ENCODE measurements at places on chromosomes 2 and 18.

DNA sequence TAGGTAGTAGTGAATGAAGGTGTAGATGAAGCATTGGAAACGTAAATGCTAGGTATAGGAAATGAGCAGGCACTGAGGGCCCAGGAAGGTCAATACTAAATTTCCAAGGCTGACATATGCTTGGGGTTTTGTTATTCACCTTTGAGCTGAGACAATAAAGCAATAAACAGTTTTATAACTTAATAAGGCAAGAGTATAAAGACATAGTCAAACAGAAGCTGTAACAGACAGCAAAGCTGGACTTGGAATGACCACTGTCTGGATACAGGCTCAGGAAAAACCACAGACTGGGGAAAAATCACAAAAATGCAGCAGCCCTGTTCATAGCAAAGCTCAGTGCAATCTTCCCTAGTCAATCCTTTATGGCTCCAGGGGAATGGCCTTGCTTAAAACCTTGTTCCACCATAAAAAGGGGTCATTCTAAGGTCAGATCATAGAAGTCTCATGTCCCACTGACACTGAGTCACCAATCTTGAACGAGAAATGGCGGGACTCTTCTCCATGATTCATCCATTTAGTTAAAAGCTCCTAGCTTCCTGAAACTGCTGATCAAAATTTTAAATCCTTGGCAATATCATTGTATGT lies 493.3 kb downstream of the CMPK2 start:
- no peak for DNase-seq

- no peak for DNase-seq
These were observed 43.0 kb downstream of the PTPN2 start for GRCh38 chr18:12841070-12841469.

GRCh38 chr2:11127761-11128160 lies 27.5 kb upstream of the SLC66A3 start:
- no peak for DNase-seq

GRCh38 chr2:50556934-50557575 lies 474.9 kb downstream of the NRXN1 start:
- DNase-seq = no peak

DNA sequence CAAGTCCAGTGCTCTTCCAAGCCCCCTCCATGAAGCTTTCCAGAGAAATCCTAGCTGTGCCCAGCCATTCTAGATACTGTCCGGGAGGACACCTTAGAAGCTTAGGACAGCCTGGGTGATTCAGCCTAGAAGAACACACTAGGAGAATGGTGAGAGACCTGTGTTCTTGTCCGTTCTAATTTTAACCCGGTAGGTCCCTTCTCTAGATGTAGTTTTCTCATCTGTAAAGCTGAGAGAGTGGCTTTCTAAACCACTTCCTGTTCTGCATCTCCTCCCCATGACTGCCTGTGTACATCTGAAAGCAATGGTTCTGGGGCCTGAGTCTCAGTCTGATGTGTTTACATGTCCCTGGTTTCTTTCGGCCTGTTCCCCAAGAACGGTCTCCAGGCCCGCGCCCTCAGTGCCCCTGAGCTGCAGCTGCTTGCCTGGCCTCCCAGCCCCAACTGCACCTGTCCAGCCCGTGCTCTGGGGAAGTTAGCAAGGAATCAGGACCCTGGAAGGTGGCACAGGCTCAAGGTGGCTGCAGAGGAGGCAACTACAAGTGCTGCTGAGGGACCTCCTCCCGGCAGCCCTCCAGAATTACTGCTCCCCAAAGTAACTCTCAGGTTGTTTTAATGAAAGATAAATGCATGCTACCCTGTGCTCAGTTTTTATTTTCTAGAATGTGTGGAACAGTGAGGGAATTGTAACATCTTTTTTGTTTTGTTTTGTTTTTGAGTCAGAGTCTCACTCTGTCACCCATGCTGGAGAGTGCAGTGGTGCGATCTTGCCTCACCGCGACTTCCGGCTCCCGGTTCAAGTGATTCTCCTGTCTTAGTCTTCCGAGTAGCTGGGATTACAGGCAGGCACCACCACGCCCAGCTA lies 105.9 kb downstream of the LBH start:
- DNase-seq = no peak

- DNase-seq = no peak
These were observed 210.3 kb upstream of the ETAA1 start for GRCh38 chr2:67186871-67187270.

- no peak for DNase-seq
These were observed 558 bp upstream of the CYP26B1 start for GRCh38 chr2:72148003-72148836.

DNA sequence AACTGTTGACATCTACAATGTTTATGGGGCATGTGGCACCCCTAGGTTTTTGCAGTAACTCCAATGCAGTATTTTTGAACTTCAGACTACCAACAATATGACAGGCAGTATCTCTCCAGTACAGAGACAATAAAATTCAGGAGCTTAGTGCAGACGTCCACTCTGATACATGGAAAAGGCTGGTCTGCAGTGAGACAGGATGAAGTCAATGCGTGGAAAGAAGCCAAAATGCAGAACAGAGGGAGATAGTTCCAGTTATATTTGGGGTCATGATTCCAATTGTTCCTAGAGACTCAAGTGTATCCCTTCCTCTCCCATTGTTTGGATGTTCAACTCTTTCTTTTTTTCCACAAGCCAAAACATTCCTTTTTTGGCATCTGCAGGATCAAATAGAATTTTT lies 18.7 kb upstream of the SMAD2 start:
- peak; percentile 59 for DNase-seq

DNA sequence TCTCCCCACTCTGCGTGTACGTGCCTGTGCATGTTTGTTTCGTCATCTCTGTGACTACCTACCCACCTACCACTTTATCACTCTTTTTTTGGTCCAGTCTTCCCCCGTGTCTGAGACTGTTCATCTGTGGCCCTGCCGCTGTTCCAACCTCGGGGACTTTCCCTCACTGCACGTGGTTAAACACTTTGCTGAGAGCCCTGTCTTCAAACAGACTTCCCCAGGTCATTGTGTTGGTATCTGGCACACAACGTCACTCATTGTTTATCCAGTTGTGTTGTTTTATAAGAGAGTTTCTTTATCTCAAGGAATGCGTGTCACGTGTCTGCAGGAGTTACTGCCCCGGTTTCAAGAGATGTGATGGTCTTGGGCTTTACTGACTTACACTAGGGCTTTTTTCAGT lies 262.0 kb upstream of the RASGRP3 start:
- DNase-seq = no peak

GRCh38 chr2:131801210-131801744 lies 273.6 kb downstream of the CCDC74A start:
- no peak for DNase-seq

DNA sequence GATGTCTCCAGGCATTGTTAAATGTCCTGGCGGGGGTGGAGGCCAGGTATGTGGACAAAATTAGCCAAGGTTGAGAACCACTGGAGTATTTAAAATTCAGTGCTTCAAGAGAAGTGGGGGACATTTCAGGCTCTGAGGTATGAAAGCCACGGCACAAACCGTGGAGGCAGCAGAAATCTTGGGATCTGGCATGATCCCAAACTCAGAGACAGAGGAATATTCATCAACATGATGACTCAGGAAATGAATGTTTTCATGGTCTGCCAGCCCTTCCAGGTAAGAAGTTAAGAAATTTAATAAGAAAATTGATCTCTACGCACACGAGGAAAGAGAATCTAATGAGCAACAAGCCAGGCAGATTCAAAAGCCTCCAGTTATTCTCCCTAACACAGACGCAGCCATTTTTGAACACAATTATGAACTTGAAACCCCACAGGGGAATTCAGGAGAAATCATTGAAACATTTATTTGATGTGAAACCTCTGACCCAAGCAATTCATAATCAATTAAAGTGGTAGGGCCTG lies 11.3 kb upstream of the GRP start:
- no peak for DNase-seq

DNA sequence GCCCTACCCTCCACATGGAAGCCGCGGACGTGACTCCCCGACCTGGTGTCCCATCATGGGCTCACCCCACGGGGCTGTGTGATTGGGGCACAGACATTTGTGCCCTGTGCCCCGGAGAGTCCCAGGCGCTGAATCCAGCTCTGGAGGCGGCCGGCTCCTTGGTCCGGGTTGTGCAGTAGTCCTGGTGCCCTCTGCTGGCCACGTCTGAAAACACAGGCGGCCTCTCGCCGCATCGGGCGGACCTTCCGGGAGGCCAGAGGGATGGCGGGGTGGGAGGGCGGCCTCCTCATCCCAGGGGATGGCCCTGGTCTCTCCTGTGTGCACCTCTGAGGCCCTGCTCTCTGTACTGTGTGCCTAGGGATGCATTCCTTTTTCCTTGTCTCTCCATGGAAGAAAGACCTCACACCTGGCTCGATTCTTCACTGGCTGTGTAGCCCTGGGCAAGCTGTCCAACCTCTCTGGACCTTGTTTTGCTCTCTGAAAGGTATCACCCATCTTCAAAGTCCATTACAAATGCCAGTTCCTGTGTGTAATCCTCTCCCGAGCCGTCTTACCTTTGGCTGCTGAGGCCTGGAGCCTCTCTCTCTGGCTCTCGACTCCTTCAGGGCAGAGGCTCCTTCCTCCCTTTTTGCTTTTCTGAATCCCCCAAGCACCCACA lies 27.6 kb downstream of the CELF4 start:
- peak; percentile 32 for DNase-seq

DNA sequence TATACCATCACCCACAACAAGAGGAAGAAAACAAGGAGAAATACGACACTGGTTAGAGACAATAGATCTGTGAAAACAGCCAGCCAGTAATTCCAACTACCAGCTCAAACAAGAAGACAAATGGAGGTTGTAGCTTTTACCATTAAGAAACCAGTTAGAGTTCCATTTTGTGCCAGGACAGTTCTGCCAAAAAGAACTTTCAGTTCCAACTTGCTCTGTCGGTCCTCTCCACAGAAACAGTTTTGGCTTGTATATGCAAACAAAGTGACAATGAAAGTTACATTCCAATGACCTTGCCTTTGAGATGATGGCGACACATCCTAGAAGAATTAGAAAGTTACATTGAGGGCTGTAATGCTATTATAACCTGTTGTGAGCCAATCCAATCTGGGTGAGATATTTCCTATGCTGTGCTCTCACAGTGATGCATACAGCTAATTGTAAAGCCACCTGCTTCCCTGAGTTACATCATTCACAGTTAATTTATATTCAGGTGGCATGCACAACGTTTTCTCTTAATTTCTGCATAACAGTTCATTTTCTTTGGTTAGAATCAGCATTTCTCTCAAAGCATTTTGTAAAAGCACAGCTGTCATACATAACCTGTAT lies 1378.4 kb upstream of the PIK3C3 start:
- peak; percentile 11 for DNase-seq

DNA sequence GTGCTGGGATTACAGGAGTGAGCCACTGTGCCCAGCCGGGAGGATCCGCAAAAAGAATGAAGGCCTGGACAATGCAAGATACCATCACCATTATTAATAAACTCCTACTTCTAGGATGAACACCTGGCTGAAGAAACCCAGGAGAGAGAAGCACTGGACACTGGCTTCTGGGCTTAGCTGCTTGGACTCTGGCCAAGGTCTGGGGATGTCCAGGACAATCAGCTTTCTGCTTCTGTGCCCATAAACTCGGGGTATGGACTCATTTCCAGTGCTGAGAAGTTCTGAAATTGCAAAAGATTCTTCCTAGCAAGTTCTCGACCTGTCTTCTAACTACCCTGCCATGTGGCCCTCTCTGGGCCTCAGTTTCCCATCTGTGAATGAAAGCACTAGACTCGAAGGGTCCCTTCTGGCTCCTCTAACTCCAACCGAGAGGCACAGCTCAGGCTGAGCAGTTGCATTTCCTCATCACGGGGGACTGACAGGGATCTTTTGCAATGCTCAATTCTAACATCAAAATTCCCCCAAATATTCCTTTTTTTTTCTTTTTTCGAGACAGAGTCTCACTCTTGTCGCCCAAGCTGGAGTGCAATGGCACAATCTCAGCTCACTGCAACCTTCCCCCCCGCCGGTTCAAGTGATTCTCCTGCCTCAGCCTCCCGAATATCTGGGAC lies 2.4 kb upstream of the SH2D6 start:
- no peak for DNase-seq

- DNase-seq = no peak
These were observed 134.1 kb downstream of the COPS8 start for GRCh38 chr2:237219826-237220225.

DNA sequence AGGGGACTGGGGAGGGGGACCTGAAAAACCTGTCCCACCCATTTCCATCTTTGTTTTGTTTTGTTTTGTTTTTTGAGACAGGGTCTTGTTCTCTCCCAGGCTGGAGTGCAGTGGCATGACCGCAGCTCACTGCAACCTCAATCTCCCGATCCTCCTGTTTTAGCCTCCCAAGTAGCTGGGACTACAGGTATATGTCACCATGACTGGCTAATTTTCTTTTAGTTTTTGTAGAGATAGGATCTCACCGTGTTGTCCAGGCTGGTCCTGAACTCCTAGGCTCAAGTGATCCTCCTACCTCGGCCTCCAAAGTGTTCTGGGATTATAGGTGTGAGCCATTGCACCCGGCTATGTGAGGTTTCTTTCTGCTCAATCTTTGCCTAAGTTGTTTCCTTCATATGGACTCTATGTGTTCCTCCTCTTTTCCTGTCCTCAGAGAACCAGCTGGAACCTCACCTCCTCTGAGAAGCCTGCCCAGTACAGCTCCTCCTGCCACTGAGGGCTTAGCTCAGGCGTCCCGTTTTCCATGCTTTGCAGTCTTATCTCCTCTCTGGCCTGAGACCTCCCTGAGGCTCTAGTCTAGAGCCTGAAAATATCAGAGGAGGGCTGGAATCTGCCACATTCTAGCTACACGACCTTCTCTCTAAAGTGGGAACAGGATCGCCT lies 74.8 kb downstream of the HS1BP3 start:
- no peak for DNase-seq

GRCh38 chr2:170517538-170517937 lies 197.6 kb upstream of the SP5 start:
- DNase-seq = no peak

- DNase-seq = no peak
These were observed 3.1 kb upstream of the GPR17 start for GRCh38 chr2:127642706-127643438.

DNA sequence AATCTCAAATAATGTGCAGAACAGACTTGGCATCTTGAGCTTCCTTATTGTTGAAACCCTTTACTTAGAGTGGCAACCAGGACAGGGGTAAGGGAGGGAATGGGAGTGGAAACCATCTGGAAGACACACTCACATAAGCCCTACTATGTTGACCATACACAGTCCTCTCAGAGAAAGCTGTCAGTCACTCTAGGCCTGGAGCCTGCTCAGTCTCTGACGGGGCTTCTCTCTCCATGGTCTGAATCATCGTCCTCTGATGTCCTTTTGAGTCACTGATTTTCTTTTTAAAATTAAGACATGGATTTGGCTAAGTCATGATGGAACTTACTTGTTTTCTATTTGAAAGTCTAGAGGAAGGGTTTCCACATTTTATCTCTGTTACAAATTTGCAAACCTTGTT lies 74.0 kb downstream of the MYO1B start:
- no peak for DNase-seq

GRCh38 chr2:133476931-133477615 lies 91.2 kb downstream of the NCKAP5 start:
- no peak for DNase-seq

DNA sequence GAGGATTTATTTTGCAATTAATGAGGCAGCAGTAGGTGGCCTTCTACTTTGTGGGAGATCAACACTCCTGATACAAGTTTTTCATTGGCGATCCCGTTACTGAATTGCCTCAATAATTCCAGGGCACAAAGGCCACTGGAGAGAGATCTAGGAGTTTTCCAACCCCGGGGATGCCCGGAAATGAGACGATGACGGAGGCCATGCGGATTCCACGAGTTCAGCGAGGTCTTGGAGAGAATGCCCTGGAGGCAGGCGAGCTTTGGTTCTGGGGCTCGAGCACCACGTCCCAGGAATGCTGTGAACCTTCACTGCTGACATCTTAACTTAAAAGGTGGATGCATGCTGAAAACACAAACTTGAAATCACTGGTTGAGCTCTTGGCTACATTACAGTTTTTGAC lies 74.2 kb downstream of the LDLRAD4 start:
- no peak for DNase-seq

- DNase-seq = no peak
These were observed 70.8 kb downstream of the DHRS9 start for GRCh38 chr2:169139993-169140767.

All from pons (tissue), 1 donor.